ENCODE measurements at places on chromosomes 5 and 9. TPM values are rescaled to one million over a fixed set of nuclear protein-coding genes. Genes with fewer than 3 reads are reported as not detected.

HAVCR1 gene
- total RNA-seq, result not detected

DNA sequence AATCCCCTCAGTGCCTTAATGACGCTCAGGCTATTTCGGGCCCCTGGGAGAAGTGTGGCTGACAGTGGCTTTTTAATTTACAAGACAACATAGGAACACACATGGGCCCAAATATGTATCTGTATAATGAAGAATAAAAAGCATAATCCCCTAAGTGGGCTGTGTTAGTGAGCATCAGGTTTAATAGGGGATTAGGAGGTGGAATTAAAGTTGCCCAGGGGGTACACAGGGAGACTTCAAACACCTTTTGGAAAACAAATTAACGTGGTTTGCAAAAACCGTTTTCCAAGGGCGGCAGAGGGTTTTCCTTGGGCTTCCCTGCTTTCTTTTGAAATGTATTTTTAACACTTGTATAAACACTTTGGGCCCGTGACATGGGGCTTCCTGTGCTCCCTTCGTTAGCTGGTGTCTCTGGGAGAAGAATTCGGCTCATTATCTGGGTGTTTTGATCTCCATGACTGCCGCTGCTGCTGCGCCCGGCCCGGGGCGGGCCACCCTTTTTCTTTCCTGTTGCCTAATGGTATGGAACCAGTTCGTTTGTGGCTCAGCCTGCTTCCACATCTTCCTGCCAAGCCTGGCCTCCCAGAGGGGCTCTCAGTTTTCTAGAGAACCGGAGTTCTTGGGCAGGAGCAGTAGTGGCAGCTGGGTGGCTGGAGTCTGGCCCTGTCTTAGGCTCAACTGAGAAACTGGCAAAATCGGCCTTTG, 173.0 kb downstream of the MACROH2A1 start:
- peaks cover 10% of the 10 kb centered on the region for H3K4me1 ChIP-seq
- H3K4me3 ChIP-seq, result no peak overlapping the region
- no peak for DNase-seq
- H3K27ac ChIP-seq, result no peak overlapping the region
- no peaks in the 10 kb centered on the region for H3K36me3 ChIP-seq

DNA sequence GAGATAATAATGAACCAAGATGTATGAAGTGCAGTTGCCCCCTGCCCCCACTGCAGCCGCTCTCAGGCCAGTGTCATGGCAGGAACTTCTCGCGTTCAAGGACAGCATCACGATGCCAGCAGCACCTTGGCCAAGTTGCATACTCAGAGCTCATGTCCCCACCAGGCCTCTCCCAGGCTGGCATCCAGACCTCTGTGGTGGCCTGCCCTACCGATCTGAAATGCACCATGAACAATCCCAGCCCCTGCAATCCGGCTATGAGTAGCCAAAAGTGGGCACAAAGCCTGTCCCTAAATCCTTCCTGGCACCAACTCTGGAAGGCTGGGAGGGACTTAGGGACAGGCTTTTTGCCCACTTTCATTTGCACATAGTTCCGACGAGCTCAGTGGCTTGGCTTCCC, 140.9 kb downstream of the PAX5 start:
- DNase-seq, result no peak
- H3K27ac ChIP-seq, result no peak overlapping the region
- no peaks in the 10 kb centered on the region for H3K27me3 ChIP-seq
- no peaks in the 10 kb centered on the region for H3K36me3 ChIP-seq
- no peaks in the 10 kb centered on the region for H3K4me1 ChIP-seq

DNA sequence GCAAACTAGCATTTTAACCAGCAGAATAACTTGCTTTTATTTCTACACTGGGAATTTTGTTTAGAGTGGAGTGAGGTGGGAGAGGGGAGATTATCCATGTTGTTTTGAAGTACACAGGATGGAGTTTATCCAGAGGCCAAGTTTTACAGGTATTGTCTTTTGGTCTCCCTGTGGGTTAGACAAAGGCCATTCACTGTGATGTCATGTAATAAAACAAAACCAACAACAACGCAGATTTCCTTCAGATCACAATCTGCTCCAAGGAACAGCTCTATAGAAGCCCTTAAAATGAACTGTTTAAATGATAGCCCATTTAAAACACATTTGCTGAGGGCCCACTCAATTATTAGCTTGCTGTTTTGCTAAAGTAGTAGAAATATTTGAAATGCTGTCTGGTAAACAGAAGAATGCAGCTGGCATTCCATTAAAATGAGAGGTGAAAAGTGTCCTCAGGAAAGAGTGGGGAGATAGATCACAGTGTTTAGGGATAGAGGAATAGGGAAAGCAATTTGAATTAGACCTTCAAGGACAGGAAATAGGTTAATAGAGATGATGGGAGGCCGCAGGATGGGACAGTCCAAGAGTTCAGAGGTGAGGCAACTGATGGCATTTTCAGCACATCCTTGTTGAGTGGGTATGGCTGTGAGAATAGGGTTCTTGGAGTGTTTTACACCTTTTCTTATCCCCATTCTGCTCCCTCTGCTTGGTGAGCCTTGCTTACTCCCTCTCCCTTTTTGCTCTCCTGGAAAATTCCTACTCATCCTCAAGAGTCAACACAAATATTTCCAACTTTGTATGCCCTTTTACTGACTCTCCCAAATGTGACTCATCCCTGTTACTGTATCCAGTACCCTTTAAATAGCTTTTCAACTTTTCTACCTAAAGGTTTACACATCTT, 140.1 kb upstream of the NR3C1 start:
- no peaks in the 10 kb centered on the region for H3K27me3 ChIP-seq
- no peaks in the 10 kb centered on the region for H3K4me1 ChIP-seq
- DNase-seq, result no peak
- no peak overlapping the region for H3K27ac ChIP-seq

TOR4A gene
- 11.2 TPM for total RNA-seq

Data from thyroid gland (tissue), 4 donors.